ENCODE measurements at places on chromosomes 4 and X.

- no peak for DNase-seq
These were observed 237.5 kb upstream of the ANXA10 start for GRCh38 chr4:167854881-167855280.

- no peak for DNase-seq
These were observed 991.4 kb downstream of the CCSER1 start for GRCh38 chr4:91118597-91118996.

GRCh38 chrX:50827996-50828395 lies 14.0 kb upstream of the SHROOM4 start:
- no peak for DNase-seq

DNA sequence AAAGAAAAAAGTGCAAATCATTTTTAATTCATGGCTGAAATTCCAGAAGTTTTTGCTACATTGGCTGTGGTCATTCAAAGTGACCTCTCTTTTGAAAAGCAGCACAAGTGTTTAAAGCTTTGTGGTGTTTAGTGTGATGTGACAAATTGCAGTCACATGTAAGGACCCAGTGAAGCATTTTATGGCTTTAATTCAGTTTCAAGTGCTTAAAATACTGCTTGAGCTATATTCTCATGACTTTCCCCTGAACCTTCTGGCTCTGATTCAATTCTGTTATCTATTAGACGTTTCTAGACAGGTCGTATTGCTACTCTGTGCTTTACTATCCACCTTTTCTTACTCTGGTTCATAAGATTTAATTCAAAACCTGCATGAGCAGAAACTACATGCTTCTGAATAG lies 105.8 kb downstream of the FAT4 start:
- DNase-seq, result no peak

GRCh38 chr4:156983366-156983765 lies 11.8 kb upstream of the PDGFC start:
- peak; percentile 39 for DNase-seq

GRCh38 chrX:1239681-1240142 lies 27.3 kb upstream of the CRLF2 start:
- DNase-seq, result no peak

DNA sequence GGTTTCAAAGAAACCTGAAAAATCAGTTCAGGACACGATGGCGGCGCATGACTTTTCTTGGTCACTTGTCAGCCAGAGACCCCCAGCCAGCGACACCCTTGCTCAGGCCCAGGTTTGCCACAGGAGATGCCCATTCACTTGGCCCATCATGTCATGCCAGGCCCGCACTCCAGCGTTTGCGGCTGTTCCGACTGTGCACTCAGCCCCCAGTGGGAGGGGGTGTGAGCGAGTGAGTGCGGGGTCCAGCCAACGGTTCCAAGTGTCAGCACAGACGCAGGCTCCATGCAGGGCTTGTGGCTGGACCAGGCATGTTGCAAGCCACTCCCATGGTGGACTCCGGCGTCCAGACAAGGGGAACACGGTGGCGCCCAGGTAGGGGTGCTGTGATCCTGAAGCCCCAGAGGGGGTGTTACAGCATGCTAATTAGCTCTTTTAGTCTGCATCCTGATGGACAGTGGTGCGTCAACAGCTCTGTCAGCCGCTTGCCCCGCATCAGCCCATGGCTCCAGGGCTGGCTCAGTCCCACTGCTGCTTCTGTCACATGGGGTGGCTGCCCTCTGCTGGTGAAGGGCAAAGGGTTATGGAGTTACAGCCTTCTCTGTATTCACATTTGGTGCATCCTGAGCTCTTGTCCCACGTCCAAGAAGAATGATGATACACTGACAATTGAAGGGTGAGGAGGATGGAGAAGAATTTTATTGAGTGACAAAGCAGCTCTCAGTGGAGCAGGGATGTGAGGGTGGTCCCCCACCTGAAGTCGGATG lies 3.7 kb upstream of the MAEA start:
- no peak for DNase-seq

GRCh38 chr4:94497690-94498089 lies 45.9 kb downstream of the PDLIM5 start:
- DNase-seq, result no peak

- DNase-seq, result no peak
These were observed 18.7 kb upstream of the SPANXB1 start for GRCh38 chrX:140983730-140984129.

DNA sequence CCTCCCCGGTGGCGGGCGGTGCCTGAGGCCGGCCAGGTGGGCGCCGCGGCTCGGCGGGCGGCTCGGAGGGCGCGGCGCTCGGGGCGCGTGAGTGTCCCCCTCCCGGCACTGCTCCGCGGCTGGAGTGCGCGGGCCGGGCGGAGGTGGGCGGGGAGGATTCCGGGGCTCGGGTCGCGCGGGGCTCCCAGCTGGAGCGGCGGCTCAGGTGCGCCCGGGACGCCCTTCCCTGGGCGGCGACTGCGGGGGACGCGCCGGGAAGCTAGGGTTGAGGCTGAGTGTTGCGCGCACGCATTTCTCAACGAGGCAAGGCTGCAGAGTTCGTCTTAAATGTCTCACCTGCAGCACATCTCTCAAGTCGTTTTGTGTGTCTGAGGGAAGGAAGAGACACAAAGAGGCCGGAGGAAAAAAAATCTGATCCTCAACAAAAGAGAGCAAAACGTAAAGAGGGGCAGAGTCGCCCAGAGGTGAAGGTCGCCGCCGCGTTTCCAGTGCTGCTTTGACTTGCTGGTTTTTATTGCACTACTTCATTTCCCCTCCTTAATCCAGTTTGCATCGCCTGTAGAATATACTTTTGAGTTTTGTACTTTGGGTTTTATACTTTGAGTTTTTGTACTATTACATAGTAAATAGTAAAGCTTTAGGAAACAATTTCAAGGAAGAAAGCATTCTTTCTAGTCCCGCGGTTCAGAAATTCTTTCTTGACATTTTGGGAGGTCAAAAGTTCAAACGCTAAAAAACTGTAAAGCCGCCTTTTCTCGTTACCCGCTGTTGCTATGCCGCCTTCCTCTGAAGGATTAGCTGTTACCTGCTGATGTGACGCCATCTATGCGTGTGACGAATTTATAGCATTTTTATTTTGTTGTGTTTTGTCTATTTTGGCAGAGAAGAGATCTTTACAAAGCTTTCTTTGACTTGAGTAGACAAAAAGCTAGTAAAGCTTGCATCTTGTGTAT lies 106.5 kb upstream of the STOX2 start:
- DNase-seq, result no peak

DNA sequence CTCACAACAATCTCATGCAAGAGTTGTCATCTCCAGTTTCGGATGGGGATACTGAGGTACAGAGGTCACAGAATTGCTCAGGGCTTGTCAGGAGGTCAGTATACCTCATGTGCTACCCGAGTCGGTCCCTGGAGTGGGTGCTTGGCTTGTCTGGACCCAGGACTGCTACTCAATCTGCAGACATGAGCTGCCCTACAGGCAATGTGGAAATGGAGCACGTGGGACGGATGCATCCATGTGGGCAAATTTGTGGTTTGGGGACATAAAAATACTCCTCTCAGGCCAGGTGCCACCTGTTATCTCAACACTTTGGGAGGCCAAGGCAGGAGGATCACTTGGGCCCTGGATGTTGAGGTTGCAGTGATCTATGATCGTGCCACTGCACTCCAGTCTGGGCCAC lies 15.8 kb downstream of the USP11 start:
- DNase-seq, result no peak

DNA sequence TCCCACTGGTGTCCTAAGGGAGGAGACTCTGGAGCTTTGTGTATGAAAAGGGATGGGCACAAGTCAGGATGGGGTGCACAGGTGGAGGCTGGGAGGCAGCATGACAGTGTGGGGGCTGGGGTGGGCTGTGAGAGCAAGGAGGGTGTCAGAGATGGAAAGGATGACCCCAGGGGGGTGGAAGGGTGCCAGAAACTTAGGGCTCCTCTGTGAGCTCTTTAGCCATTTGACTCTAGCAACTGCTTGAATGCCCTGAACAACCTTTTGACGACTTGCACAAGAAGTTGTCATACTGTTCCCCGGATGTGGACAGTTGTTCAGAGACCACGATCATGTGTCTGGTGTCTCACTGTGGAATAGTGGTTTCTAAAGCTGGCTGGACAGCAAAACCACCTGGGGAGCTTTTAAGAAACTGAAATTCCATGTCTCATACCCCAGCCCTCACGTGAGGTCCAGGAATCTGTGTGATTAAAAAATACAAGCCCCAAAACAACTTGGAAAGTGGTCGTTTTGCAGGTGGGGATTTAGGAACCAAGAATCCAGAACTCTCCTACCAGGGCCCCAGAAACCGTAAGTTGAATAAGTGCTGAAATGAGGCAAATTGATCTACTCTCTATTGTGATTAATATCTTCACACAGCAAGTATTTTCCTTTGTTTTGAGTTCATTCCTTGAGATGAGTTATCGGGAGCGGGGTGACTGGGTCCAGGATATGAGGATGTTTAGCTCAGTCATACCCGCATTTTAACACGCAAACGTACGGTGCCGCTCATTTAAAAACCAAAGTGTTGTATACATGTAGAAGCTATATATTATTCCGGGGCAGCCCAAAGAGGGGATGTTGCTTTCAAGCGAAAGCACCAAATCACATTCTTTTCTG lies 3.4 kb downstream of the RHOH start:
- no peak for DNase-seq

- no peak for DNase-seq
These were observed 340.3 kb upstream of the ZCCHC13 start for GRCh38 chrX:73963682-73964081.

- DNase-seq, result no peak
These were observed 1074.2 kb upstream of the INTU start for GRCh38 chr4:126558596-126558995.

- DNase-seq, result no peak
These were observed 6.0 kb upstream of the SH3TC1 start for GRCh38 chr4:8192748-8193738.

DNA sequence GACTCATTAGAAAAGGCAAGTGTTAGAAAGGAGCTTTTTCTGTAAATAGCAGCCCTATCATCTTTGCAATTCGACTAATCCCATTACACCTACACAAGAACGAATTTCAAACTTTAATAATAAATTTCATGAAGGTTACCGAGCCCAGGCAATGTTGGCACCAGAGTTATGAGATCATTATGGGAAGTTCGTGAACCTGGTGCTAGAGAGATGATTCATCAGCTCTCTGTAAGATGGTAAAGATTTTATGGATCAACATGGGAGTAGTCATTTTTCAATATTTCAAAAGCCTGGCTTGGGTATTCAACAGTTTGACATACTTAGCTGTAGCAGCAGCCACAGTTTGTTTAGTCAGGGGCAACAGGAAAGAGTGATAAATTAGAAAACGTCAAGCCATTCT lies 35.8 kb downstream of the AMELX start:
- DNase-seq, result no peak
